ENCODE measurements at places on chromosomes 7 and 10.

DNA sequence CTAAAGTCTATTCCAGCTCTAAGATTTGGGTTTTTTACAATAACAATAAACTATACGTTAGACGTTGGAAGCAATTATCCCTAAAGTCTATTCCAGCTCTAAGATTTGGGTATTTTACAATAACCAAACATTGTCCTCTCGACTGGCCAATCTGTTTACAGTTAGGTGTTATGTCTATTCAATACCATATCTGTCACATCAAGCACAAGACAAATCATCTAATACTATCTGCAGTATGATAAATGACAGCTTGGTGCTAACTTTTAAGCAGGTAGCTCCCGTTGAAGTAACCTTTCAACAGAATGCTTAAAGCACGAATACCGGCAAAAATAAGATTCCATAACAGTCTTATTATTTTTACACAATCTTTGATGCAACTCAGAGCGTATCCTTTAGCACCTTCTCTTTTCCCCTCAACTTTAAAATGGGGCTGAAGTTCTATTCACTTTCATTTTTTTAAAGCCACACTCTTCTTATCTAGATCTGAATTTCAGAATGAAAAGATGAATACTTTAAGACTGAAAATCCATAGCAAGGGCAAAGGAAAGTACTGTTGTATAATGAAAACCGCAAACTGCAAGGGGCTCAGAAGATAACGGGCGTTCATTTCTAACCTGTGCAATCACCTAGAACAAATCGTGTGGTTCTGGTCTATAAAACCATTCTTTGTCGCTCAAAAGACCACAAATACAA is 925 bp downstream of the H2AZ2 start:
- no peak for DNase-seq

- no peak for DNase-seq
These were observed 11.1 kb downstream of the CHST3 start for GRCh38 chr10:71975087-71975870.

- DNase-seq = no peak
These were observed 41.4 kb upstream of the ZMIZ1 start for GRCh38 chr10:79027147-79028055.

GRCh38 chr10:49162761-49163310 is 25.4 kb downstream of the TMEM273 start:
- no peak for DNase-seq

GRCh38 chr7:150781103-150781502 is 19.1 kb downstream of the TMEM176B start:
- DNase-seq = no peak

DNA sequence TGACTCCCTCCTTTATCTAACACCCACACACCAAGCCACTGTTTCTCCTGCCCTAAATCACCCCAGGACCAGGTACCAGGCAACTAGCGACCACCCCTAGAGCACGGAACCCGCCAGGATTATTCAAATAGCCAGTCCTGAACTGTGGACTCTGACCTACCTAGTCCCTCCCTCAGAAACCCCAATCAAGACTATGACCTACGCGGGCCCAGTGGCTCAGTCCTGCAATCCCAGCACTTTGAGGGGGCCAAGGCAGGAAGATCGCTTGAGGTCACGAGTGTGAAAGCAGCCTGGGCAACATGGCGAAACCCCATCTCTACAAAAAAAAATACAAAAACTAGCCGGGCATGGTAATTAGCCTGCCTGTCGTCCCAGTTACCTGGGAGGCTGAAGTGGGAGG is 232.8 kb upstream of the FOXK1 start:
- no peak for DNase-seq

DNA sequence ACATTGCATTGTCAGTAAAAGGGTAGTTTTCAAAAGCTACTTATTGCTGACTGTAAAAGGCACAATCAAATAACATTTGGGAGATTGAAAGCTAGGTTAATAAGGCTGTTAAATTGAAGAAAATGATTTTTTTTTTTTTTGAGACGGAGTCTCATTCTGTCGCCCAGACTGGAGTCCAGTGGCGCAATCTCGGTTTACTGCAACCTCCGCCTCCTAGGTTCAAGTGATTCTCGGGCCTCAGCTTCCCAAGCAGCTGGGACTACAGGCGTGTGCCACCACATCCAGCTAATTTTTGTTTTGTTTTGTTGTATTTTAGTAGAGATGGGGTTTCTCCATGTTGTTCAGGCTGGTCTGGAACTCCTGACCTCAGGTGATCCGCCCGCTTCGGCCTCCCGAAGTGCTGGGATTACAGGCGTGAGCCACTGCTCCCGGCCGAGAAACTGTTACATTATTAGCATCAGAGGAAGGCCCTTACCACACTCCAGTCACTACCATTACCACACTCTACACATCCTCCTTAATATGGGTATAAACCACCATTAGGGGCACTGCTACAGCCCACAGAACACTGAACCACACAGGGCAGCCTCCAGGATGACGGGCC is 1.0 kb downstream of the CYP51A1 start:
- no peak for DNase-seq

- no peak for DNase-seq
These were observed 186.1 kb downstream of the SRPK2 start for GRCh38 chr7:105202616-105203015.

- no peak for DNase-seq
These were observed 75.1 kb downstream of the ZMIZ1 start for GRCh38 chr10:79143879-79144278.

- no peak for DNase-seq
These were observed 79.1 kb upstream of the RET start for GRCh38 chr10:42997849-42998165.

GRCh38 chr10:6141296-6142151 is 52.7 kb downstream of the RBM17 start:
- DNase-seq = no peak

DNA sequence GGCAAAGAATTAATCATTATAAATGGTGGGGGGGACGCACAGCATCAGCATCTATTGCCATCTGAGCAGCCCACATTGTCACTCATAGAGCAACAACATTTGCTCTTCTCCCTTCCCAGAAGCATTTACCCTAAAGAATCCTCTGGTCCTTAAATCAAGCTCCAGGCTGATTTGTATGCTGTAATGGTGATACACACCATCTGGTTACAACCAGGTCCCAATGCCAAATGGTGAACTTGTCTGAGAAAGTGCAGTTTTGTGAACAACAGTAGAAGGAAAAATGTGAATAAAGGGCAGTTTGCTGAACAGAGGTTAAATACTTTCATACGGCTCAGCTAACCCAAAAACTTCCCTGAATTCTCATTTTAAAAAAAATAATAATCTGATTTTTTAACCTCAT is 38.8 kb upstream of the TCF7L2 start:
- no peak for DNase-seq

DNA sequence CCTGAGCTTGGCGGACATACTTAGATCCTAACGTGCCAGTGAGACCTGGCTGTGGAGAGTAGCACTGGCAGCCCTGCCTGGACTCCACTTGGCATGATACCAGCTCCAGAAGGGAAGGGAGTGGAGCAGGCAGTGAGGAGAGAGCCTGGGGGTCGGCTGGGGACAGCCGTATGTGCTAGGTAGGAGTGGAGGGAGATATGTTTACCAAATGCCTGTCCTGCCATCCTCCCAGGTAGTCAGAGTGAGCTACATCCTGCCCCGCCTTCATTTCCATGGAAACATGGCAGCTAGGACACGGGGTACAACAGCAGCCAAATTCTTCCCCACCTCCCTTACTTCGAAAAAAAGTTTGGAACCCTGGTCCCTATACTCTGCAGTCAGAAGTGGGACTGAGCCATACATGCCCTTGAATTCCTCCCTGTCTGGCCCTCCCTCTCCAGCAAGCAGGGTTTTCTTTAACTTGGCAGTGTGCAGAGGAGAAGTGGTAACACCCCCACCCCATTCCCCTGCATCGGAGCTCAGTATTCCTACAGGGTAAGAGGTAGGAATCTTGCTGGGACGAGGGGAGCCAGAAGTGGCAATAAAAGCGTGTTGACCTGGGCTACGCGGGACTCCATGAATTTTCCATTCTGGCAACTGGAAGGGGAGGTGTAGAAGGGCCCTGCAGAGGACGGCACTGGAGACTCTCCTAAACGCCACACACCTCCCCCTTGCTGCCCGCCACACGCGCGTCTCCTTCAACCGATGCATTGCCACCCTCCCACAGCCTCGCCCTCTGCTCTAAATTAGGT is 20.0 kb upstream of the SMO start:
- no peak for DNase-seq

- DNase-seq = no peak
These were observed 93.4 kb downstream of the GPR26 start for GRCh38 chr10:123759501-123760031.

- DNase-seq = no peak
These were observed 376.9 kb downstream of the PHTF2 start for GRCh38 chr7:78175330-78176100.

DNA sequence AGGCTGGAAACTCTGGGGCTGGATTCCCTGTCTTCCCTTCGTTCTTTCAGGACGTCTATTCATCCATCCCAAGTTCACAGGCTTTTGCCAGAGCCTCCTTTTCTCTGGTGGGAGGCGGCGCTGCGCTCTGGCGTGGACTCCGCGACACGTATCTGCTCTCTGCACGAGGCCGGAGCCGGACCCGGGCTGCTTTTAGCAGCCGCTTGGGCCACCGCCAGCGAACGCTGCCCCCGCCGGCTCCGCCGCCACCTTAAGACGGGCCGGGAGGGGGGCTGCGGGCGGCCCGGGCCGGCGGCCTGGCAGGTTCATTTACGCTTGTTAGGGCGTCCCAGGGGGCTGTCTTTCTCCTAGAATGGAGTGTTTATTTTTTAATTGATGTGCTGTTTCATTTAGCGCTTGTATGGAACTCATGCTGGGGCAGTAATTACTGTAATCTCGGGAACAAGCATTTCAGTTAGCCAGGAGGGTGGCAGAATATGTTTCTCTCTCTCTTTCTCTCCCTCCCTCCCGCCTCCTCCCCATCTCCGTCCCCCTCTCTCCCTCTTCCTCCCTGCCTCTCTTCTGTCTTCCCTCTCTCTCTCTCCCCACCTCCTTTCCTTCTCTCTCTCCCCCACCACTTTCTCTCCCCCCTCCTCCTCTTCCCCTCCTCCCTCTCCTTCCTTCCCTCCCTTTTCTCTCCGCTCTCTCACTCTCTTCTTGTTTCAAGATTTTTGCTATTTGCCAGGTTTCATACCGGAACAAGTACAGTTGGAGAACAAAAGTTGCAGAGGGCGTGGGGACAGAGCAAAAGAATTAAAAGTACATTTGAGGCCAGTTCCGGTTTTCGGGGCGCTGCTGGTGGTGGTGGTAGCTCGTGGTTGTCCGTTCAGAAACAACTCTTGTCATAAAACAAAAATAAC is 1.3 kb upstream of the FZD8 start:
- DNase-seq = no peak

DNA sequence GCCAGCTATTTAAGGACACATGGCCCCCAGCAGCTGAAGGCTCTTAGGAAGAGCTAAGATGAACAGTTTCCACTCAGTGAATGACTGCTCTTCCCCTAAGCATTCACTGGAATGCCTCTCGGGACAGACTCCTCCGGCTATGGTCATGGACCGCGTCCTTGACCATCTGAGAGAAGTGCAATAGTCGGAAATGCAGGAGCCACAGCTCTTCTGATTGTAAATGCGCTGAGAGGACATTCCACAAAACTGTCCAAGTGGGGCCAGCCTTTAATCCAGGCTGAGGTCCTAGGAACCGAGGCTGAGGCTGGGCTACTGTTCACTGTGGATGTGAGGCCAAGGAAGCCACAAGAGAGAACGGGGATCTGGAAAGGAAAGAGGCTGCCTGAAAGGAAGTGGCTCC is 162.0 kb upstream of the TMEM72 start:
- no peak for DNase-seq

GRCh38 chr7:94301024-94301586 is 93.6 kb upstream of the COL1A2 start:
- DNase-seq = no peak

DNA sequence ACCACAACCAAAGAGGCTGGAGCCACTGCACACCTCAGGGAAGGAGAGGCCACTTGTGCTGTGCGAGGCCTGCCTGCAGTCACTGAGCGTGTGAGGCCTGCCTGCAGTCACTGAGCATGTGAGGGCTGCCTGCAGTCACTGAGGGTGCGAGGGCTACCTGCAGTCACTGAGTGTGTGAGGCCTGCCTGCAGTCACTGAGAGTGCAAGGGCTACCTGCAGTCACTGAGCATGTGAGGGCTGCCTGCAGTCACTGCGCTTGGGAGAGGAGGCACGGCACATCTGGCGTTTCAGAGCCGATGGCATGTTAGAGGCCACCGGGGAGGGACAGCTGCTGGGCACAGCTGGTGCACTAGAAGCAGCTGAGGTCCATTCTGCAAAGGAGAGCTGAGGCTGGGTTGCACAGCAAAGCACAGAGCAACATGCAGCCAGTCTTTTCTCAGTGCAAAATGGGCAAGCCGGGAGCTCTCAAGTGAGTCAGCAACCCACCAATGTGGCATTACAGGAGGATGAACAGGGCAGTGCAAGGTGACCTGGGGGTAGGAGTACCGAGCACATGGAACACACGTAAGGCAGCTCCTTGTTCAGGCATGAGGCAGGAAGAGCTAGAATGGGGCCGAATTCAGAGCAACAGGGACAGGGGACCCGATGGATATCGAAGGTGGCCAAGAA is 540.1 kb downstream of the PTPRN2 start:
- DNase-seq = no peak

DNA sequence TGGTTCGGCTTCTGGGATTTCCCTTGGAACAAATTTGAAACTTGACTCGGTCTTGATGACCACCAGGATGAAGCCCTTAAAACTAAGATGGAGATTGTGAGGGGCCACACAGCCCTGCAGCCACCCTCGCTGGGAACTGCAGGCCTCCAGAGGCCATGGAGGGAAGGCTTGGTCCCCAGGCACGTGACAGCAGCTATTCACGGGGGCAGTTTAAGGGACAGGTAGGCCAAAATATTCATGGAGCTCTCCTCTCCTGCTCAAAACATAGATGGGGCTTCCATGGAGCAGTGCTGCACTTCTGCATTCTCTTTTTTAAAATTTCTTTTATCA is 137.0 kb downstream of the ADCY1 start:
- DNase-seq = no peak

GRCh38 chr7:1941464-1942242 is 271.6 kb downstream of the ELFN1 start:
- no peak for DNase-seq

- no peak for DNase-seq
These were observed 77.0 kb upstream of the SEMA3A start for GRCh38 chr7:84271543-84271942.

DNA sequence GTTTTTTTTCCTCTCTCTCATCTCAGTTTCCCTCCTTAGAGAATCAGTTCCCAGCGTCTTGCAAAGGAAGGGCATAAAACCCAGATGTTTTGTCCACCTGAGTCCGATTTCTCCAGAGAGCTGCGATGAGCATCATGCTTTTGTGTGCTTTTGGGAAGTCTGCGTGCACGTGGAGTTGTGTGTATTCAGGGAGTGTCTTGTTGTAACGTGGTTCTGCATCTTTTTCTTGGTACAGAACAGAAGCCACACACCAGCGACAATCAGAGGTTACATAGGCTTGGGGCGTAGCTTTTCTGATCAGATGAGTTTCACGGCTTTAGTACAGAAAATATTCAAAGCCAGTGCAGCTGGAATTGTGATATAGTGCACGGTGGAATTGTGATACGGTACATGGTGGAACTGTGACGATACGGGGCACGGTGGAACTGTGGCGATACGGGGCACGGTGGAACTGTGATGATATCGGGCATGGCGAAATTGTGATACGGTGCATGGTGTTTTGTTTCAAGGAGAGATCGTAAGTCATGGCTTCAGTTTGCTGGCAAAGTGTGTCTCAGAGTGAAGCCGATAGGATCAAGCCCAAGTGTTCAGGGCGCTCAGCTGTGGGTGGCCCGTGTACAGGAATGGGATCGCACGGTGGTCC is 32.8 kb downstream of the FOXK1 start:
- no peak for DNase-seq

Measured in stimulated activated CD8-positive, alpha-beta memory T cell treated with anti-CD3 and anti-CD28 coated beads, Interleukin-15, amount 100 ng/mL, for 1 hour (primary cell).